ENCODE measurements at places on chromosomes 1 and 21.
A peak's percentile ranks its signal among the peaks of the same experiment; 100 is the strongest.

GRCh38 chr21:39048574-39048973 lies 134.7 kb downstream of the PSMG1 start:
- peak; percentile 31 for DNase-seq

GRCh38 chr1:198253668-198254067 lies 96.9 kb downstream of the NEK7 start:
- DNase-seq = no peak

DNA sequence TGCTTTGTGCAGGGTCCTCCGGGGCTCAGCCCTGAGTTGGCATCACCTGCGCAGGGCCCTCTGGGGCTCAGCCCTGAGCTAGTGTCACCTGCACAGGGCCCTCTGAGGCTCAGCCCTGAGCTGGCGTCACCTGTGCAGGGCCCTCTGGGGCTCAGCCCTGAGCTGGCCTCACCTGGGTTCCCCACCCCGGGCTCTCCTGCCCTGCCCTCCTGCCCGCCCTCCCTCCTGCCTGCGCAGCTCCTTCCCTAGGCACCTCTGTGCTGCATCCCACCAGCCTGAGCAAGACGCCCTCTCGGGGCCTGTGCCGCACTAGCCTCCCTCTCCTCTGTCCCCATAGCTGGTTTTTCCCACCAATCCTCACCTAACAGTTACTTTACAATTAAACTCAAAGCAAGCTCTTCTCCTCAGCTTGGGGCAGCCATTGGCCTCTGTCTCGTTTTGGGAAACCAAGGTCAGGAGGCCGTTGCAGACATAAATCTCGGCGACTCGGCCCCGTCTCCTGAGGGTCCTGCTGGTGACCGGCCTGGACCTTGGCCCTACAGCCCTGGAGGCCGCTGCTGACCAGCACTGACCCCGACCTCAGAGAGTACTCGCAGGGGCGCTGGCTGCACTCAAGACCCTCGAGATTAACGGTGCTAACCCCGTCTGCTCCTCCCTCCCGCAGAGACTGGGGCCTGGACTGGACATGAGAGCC lies 22.7 kb downstream of the COL6A1 start:
- no peak for DNase-seq

GRCh38 chr1:26772687-26773086 lies 15.1 kb upstream of the PIGV start:
- no peak for DNase-seq

DNA sequence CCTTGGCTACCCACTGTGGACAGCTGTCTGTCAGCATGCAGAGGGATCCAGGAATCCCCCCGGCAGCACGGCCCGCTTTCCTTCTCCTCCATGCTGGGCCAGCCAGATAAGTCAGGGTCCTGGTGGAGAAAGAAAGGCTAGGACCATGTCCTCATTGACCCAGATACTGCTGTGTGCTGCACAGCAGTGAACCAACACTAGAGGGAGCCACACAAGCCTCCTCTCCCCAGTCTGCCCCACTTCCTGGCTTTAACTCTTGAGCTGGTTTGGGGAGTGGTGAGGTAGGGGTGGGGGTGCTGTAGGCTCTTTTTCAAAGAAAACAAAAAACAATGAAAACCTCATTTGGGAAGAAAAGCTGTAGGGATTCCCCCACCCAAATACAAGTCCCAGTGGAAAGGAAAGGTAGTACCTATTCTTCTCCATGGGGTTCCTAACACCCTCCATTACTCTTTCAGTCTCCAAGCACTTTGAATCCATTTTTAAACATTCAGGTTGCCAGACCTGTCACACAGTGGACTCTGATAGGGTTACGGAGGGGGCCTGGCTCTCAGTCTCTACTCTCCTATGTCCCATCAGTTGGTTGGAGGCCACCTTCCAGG lies 84.9 kb upstream of the CD1D start:
- DNase-seq = peak; percentile 29

GRCh38 chr1:2086446-2087078 lies 36.4 kb downstream of the PRKCZ start:
- DNase-seq = no peak

DNA sequence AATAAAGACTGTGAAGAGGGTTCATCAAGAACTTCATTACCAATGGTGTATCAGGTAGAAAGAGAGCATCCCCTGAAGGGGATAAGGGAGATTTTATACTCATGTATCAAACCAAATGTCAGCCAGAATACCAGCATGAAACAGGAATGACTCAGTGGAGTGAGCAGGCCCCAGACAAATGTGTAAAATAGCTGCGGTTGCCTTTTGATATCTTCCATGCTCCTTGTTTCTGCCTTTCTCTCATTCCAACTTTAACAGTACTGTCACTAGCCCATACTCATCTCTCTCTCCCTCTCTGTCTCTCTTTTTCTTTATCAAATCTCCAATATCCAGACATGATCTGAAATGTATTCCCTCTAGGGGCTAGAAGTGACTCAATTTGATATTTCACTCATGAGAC lies 47.8 kb downstream of the GPR88 start:
- no peak for DNase-seq

DNA sequence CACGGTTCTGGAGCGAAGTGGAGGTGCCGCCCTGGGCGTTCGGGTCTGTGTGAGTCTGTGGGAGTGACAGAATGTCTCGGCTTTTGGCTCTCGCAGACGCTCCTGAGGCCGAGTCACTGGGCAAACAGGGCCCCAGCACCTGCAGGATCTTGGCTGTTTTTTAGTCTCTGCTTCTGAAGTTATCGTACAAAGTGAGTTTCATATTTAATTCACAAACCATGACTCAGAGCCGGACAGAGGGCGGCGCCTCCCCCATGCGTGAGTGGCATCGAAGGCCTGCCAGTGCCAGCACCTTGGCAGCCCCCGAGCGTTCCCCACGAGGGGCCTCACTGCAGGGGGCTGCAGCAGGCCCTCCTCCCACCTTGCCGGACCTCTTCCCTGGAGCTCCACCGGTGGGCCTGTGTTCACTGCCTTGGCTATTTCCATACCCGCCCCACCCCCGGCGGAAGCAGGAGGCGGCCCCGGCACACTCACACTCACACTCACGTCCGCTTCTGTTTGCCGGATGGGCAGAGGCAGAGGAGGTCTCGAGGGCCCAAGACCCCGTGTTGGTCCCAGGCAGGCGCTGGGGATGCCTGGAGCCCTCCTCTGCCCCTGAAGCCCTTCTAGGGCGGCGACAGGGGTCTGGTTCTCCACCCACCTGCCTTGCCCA lies 56.3 kb downstream of the MORN1 start:
- DNase-seq = no peak

DNA sequence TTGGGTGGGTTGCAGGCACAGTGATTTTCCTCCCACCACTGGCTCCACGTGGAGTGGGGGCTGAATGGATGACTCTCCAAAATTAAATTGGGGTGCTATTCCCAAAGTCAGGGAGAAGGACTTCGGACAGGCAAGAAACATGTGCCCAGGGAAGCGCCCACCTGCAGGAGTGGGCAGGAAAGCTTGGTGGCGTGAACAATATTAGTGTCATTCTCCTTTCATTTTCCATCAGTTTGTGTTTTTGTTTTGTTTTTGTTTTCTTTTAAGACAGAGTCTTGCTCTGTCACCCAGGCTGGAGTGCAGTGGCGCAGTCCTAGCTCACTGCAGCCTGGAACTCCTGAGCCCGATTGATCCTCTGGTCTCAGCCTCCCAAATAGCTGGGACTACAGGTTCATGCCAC lies 30.1 kb downstream of the TOMM20 start:
- no peak for DNase-seq

- no peak for DNase-seq
Measured at GRCh38 chr1:173112129-173112528, 61.4 kb upstream of the TNFSF18 start.

- no peak for DNase-seq
Measured at GRCh38 chr1:81670286-81670685, 130.4 kb upstream of the ADGRL2 start.

- DNase-seq = no peak
Measured at GRCh38 chr1:182337736-182338571, 53.6 kb downstream of the GLUL start.

GRCh38 chr1:234355782-234356510 lies 17.3 kb upstream of the COA6 start:
- DNase-seq = no peak

DNA sequence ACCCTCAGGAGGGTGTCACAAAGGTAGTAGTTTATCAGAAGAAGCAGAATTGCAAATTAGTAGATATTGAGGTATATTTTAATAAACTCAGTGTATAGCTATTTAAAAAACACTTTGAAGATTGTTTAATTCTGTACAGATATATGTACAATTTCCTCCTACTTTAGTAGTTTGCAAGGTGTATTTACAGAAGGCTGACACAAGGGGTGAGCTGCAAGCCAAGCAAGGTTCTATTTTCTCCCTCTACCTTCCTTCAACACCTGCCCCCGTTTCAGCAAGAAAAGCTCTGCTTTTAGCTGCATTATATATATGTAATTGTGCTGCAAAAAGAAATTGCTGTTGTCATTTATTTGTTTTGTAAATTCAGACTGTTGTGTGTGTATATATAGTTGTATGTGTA lies 674.2 kb upstream of the PKN2 start:
- DNase-seq = no peak

GRCh38 chr1:42680921-42681683 lies 1.1 kb upstream of the YBX1 start:
- DNase-seq = peak; percentile 13

GRCh38 chr1:231793893-231794292 lies 167.3 kb downstream of the DISC1 start:
- no peak for DNase-seq

GRCh38 chr1:203039609-203040512 lies 13.6 kb downstream of the PPFIA4 start:
- DNase-seq = no peak

DNA sequence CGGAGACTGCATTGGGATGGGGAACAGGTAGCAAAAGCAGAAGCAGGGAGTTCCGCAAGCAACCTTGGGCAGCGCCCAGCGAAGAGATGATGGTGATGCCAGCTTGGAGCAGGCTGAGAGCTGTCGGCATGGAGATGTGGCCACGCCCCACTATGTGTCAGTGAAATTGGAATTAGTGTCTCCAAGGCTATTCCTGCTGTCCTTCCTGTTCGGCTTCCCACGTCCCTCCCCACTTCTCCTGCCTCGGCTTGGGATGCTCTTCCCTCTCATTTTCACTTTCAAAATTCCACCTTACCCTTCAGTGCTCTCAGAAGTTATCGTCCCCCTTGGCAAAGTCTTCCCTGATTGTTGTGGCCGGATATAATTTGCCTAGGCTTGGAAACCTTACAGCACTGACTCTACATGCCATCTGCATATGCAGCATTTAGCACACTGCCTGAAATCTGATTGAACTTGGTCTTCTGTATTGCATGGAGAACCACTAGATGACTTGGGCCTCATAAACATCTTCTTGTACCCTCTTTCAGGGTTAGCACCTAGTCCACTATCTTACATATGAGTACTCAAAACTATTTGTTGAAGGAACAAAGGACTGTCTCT lies 270.7 kb upstream of the RUNX1 start:
- DNase-seq = no peak

- no peak for DNase-seq
Measured at GRCh38 chr1:228059634-228060457, 22.7 kb upstream of the ARF1 start.

DNA sequence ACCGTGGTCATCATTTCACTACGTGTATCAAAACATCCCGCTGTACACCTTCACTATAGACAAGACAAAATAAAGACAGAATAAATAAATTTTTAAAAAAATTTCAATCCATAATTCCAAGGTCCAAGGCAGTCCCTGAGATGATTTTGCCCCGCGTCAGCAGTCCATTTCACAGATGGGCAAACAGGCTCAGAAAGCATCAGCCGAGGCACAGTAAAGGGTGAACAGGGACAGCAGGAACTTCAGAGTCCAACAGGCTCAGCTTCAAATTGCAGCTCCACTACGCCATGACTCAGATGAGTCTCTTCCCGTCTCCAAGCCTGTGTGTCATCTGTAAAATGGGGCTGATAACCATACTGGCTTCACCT lies 15.0 kb downstream of the MATN1 start:
- DNase-seq = no peak

Measured in foreskin melanocyte (primary cell).